T-helper 1 cell (primary cell): ENCODE measurements at places on chromosomes 7 and 10.

DNA sequence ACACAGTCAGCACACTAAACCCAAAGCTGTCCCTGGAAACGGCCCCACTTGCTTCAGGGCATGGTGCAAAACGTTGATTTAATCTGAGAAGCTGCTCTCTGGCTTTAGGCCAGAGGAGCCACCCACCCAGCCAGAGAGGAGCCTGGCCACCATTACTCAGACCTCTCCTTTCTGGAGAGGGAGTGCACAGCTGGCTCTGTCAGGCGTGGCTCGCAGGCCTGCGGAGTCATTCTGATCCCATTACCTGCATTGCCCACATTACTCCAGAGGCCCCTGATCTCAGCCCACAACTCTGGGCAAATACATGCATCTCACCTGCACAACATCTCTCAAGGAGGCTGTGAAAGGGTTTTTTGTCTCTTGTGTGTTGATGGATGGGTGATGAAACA, 370.0 kb upstream of the IGFBP3 start:
- no peak for DNase-seq

- DNase-seq: no peak
Observed at GRCh38 chr10:102605712-102606111, 38.6 kb upstream of the TRIM8 start.

GRCh38 chr7:14886533-14886932, 16.0 kb downstream of the DGKB start:
- no peak for DNase-seq

DNA sequence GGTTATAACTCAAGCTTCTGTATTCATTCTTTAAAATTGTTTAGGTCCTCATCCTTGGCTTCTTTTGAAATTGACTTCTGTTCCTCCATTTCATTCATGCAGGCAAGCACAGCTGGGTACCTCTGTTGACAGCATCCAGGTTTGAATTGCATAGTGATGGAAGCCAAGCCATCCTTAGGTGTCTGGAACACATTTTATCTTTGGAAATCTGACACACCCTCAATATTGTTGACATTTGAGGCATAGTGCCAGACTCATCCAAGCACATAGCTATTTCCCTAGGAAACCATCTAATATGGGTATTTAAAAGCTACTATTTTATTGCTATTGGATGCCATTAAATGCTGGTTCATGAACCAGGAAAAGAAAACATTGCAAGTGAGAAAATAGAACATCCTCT, 142.1 kb upstream of the PTPRZ1 start:
- no peak for DNase-seq

DNA sequence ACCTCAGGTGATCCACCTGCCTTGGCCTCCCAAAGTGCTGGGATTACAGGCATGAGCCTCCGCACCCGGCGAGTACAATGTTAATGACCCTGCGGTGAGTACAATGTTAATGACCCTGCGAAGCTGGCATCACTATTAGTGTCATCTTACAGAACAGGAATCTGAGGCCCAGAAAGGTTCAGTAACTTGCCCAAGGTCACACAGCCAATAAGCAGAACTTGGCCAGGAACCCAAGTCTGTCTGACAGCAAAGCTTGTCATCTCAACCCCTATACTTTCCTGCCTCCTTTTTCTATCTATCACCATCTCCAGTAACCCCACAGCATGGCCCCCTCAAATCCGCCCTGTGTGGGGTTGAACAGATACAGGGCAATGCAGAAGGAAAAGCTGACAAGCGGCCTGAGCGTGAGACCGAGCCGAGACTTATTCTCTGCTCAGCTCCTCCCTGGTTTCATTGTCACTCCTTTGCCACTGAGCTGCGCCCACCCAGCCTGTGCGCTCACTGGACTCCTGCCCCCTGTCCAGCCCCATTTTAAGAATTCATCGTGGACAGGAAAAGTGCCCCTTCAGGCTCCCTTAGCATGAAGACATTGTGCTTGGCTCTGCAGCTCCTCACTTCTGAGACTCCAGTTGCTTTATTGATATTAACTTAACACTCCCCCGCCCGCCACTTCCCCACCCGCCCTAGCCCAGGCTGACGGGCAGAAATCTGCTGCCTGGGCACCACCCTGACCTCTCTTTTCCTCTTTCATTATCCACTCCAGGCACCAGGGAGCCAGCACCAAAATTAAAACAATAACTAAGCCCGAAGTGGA, 58.1 kb upstream of the LBX1 start:
- no peak for DNase-seq

DNA sequence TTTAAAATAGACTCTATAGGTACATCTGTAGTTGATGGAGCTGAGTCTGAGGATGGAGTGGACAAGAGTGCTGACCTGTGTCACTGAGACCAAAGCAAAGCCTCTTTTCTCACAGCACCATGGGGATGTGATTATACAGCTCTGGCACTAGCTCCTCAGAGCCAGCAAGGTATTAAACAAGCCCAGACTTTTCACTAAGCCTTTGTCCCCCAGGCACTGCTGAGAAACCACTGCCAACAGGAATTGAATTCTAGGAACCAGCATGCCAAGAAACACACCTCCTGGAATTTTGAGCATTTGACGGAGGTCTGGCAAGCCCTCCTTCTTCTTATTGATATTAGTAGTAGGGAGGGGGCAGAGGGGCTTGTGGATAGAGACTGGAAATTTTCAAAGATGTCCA, 147.0 kb downstream of the C1GALT1 start:
- DNase-seq: no peak

DNA sequence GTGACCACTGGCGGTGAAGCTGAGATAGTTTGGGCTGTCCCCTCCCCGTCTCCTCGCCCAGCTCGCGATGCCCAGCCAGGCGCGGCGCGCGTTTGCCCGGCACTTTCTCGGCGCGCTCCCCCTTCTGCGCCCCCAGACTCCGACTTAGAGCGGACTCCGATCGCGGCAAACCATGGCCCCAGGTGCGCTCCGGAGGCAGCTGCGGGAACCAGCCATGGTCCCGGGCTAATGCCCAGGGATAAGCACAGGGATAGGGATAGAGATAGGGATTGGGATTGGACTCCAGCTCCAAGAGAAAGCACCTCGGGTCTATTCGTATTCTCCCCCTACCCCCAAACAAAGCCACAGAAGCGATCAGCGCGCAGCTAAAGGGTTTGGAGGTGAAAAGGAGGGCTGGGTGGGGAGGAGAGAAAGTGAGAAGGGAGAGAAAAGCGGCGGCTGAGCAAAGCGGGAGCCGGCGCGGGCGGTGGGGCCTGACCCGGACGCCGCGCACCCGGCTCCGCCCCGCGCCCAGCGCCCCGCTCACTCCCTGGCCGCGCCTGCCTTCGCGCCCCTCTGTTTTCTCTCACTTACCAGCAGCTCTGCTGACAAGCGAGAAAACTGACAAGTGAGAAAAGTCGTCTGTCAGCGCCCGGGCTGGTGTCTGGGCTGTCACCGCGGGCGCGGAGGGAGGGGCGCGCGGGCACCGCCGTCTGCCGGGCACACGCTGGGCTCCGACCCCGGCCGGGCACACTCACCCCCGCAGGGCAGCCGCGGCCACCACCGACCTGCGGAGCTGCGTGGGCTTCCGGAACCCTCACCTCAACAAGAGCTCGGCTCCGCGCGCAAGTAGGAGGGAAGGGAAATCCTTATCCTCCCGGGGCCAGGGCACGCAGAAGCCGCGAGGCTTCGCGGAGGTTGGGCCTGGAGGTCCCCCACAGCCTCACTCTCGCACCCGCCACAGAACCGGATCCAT, at the start of gene PDE1C:
Gene PDE1C (minus strand): TSS at position 2 of the 955 bp plus-strand sequence.
- DNase-seq: no peak

- DNase-seq: no peak
Observed at GRCh38 chr7:156942708-156943090, 6.8 kb upstream of the NOM1 start.

DNA sequence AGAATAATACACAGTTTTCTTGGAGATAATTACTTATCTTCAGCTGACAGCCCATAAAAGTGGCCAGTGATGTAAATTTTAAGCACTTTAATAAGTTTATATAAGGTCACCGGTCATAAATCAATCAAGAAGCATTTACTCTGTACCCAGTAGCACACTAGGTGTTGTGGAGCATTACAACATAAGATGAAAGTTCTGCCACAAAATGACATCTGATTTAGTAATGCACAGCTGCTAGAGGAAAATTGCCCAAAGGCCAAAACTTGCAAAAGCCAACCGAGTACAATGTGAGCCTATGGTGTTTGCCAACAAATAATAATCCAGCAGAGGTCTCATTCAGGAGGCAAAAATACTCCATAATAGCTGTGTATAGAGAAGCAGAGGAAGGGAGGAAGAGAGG, 63.6 kb downstream of the GPR37 start:
- DNase-seq: no peak

DNA sequence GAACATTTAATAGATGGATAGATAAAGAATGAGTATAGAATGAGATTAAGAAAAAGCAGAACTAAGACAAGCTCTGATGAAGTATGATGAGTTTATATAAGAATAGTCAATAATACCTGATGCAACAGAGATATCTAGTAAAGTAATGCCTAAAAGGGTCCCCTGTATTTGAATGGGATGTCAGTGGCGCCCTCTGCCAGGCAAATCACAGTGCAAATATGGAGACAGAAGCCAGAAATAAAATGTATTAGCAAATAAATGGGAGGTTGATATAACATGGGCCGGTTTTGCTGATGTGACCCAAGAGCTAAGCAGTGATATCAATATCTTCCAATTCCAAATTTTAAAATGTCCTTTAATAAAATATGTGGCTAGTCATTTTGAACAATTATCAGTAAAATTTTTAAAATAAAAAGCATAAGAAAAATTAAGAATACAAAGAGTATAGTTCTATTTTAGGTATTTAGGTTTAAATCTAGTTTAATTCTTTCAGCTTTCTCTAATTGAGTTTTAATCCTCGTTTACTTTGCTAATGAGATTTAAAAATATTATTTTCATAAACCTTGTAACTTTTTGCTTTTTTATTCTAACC, 62.6 kb downstream of the ADK start:
- no peak for DNase-seq
